RWPE2 (cell line): ENCODE measurements at places on chromosomes 6 and 20.
A peak's percentile ranks its signal among the peaks of the same experiment; 100 is the strongest.

- H3K27me3 ChIP-seq, result no peaks in the 10 kb centered on the region
- no peak for DNase-seq
- peak overlapping the region; percentile 99 for H3K27ac ChIP-seq
- H3K36me3 ChIP-seq, result peaks cover 95% of the 10 kb centered on the region
- peaks cover 78% of the 10 kb centered on the region for H3K4me1 ChIP-seq
Observed at GRCh38 chr6:106530502-106530901, 98.8 kb downstream of the RTN4IP1 start.

- no peak overlapping the region for H3K4me3 ChIP-seq
- no peaks in the 10 kb centered on the region for H3K4me1 ChIP-seq
- no peak overlapping the region for H3K27ac ChIP-seq
- H3K27me3 ChIP-seq, result no peaks in the 10 kb centered on the region
- DNase-seq, result no peak
Observed at GRCh38 chr6:135012349-135012748, 42.3 kb downstream of the HBS1L start.

GRCh38 chr20:42749556-42749955 is 440.1 kb downstream of the PTPRT start:
- no peaks in the 10 kb centered on the region for H3K27me3 ChIP-seq
- H3K36me3 ChIP-seq, result no peaks in the 10 kb centered on the region
- H3K27ac ChIP-seq, result no peak overlapping the region
- H3K4me1 ChIP-seq, result no peaks in the 10 kb centered on the region
- DNase-seq, result no peak
- no peak overlapping the region for H3K4me3 ChIP-seq

- H3K36me3 ChIP-seq, result no peaks in the 10 kb centered on the region
- DNase-seq, result peak; percentile 78
- H3K27ac ChIP-seq, result peak overlapping the region; percentile 51
- H3K4me1 ChIP-seq, result peaks cover 5% of the 10 kb centered on the region
Observed at GRCh38 chr20:3768342-3769130, 983 bp upstream of the ADISSP start.

DNA sequence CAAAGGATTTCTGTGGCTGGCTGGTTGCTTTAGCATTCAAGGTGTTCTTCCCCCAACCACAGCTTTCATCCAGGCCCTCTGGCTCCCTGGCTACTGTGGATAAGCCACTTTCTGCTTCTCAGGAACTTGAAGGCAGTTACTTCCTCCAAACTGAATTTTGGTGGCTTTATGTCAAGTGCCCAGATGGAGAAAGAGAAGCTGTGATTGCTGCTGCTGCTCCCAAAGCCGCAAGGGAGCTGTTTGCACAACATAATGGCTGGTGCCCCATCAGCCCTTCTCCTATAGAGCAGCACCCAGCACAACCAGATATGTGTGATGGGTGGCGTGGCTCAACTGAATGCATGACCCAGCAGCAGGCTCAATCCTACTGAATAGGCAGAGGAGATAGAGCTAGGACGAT is 465.2 kb downstream of the MAFB start:
- no peak overlapping the region for H3K4me3 ChIP-seq
- H3K4me1 ChIP-seq, result no peaks in the 10 kb centered on the region
- no peak overlapping the region for H3K27ac ChIP-seq
- H3K36me3 ChIP-seq, result no peaks in the 10 kb centered on the region
- H3K27me3 ChIP-seq, result no peaks in the 10 kb centered on the region

DNA sequence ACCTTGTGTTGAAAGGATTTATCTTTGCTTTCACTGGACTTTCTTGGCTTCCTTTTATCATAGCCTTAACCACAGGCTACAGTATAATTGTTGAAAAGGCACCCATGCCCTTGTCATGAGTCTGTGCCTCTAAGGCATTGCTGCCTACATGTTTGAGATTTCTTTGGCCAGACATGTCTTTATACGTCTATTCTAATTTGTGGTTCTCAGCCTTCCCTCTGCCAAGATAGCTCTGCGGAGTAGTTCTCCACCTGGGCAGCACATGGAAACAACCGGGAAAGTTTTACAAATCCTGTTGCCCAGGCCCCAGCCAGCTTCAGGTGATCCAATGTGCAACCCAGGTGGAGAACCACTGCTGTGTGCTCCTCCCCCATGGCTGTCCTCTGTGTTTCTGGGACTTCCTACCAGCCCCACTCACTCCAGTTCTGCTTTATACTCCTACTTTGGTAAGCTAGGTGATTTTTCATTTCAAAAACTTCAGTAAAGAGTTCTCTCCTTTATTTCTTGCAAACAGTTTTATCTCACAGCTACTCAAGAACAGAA is 159.6 kb upstream of the MYLIP start:
- H3K4me3 ChIP-seq, result no peak overlapping the region
- H3K27ac ChIP-seq, result peak overlapping the region; percentile 53
- DNase-seq, result no peak
- H3K27me3 ChIP-seq, result no peaks in the 10 kb centered on the region
- H3K36me3 ChIP-seq, result no peaks in the 10 kb centered on the region

DNA sequence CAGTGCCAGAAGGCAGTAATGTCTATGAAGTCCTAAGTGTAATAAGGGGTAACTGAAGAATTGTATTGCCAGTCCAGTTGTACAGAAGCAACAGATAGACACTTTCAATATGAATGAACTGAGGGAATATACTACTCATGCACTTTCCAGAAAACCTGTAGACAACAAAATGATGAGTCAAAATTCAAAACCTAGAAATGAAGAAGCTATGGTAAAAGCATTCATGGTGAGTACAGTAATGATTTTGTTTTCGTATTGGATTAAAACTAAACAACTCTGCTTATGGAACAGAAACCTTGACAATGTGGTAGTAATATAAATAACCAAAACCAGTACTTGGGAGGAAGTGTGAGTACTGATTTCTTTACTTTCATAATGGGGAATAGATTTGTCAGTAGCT is 35.0 kb downstream of the ARMC2 start:
- no peak for DNase-seq
- H3K36me3 ChIP-seq, result no peaks in the 10 kb centered on the region
- no peak overlapping the region for H3K27ac ChIP-seq
- no peaks in the 10 kb centered on the region for H3K4me1 ChIP-seq
